ENCODE measurements at places on chromosomes 16 and 17.

GRCh38 chr17:33055746-33056145 lies 64.1 kb downstream of the SPACA3 start:
- DNase-seq: no peak

GRCh38 chr16:87724490-87725291 lies 41.1 kb downstream of the KLHDC4 start:
- DNase-seq: no peak

DNA sequence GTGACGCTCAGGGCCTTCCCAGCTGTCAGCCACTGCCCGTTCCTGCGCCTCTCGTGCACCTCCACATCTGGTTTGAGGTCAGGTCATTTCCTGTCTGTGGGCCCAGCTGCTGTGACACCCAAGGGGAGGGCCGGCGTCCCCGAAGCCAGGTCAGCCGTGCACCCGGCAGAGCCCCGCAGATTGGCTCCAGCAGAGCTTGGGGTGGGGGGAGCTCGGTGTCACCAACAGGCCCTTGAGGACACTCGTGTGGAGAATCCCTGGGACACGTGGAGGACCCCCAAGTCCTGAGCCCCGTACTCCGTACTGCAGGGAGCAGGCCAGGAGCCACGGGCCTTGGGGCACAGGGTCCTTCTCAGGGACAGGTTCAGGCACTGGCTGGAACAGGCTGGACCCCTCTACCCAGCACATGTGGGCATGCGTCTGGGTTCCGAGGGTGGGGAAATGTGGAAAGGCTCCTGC lies 4.8 kb downstream of the SPATA2L start:
- peak; percentile 20 for DNase-seq

GRCh38 chr17:44633998-44634397 lies 22.3 kb upstream of the MEIOC start:
- no peak for DNase-seq

GRCh38 chr17:43599835-43600234 lies 53.7 kb upstream of the ETV4 start:
- no peak for DNase-seq

GRCh38 chr16:11635113-11635652 lies 33.1 kb upstream of the SNN start:
- DNase-seq: no peak
